ENCODE measurements at places on chromosomes 3 and 15.

DNA sequence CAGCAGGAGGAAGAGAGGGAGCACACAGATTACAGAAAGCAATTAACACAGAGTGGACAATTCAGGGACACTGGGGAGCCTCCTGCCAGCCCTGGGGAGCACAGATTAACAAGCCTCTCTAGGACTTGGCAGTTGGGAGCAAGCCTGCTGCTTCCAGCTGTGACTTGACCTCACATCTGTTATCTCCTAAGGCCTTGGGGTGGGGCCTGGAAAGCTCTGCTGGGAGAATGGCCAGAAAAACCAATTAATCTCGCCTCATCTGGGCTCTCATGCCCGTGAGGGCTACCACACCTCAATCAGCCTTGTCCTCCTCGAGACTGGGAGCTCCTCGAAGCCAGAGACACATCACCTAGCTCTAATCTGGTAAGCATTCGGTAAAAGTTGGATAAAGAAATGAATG is 39.1 kb downstream of the SEMA5B start:
- DNase-seq, result no peak

DNA sequence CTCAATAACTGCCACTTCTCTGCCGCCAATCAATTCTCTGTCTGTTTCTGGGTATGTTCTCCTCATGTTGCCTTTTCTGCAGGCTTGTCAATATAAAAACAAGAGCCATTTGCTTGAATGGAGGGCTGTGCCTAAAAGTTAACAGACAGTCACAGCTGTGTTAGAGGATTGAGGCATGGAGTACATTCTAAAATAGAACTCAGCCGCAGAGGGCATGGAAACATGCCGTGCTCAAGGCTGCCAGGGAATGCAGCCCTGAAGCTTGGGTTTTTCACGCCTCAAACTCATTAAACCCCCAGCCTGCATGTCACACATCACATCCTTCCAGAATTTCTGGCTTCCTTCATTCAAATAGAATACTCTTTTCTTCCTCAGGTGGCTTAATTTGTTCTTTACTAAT is 166.6 kb downstream of the TPRG1 start:
- DNase-seq, result no peak

- DNase-seq, result no peak
Measured at GRCh38 chr3:15217841-15218267, 11.8 kb downstream of the CAPN7 start.

DNA sequence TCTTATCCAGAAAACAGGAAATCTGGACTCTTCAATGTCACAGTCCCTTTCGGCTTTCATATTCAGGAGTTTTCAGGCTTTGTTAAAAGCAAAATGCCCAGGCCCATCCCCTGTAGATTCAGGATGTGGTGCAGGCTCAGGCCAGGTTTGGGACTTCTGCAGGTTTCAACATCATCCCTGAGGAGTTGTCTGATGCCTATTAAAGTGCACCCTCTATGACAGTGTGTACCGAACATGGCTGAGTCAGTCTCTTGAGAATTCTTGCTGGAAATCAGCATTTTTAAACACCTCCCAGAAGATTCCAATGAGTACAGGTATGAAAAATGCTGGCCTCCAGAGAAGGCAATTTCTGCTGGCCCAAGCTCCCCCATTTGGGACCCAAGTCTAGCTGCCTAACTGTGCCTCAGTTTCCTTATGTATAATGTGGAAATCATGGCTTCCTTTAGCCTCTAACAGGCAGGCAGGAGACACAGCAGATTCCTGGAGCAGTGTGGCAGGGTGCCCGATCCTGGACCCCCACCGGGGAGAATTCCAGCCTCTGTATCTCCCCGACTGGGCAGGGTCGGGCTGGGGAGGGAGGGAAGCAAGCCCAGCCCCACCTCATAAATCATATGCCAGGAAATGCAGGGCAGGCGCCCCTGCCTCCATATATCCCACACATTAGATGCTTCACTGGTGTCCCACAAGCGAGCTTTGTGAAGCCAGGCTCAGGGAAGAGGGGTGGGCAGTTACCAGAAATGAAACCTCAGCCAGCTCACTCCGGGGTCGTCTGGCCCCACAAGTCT is 44.4 kb upstream of the SLC6A11 start:
- no peak for DNase-seq

- DNase-seq, result peak; percentile 22
Measured at GRCh38 chr15:73832657-73833056, 40.7 kb upstream of the TBC1D21 start.
